ENCODE measurements at places on chromosomes 6 and 20.

GRCh38 chr6:83192456-83192855, 609 bp downstream of the PGM3 start:
- DNase-seq = peak; percentile 30

- no peak for DNase-seq
Observed at GRCh38 chr20:62822239-62822787, 5.5 kb downstream of the COL9A3 start.

DNA sequence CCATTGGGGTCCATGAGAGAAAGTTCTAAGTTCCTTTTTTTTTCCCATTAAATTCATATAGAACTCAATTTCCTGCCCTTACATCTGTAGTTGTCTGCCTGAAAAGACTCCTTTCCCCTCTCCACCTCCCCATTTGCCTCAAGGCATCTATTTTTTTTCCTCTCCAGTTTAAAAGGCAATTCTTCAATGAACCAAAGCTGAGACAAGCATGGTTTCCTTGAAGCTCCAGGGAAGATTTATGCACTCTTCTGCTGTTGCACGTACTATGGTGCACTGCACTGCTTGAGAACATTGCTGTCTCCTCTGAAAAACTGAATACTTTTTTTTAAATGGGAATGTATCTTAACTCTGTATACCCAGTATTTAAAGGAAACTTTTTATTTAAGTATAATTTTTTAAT, 465.2 kb downstream of the CD83 start:
- no peak for DNase-seq

GRCh38 chr6:134464690-134465411, 146.9 kb upstream of the SGK1 start:
- peak; percentile 81 for DNase-seq

- DNase-seq = peak; percentile 70
Observed at GRCh38 chr6:13462458-13463327, 24.7 kb downstream of the GFOD1 start.

DNA sequence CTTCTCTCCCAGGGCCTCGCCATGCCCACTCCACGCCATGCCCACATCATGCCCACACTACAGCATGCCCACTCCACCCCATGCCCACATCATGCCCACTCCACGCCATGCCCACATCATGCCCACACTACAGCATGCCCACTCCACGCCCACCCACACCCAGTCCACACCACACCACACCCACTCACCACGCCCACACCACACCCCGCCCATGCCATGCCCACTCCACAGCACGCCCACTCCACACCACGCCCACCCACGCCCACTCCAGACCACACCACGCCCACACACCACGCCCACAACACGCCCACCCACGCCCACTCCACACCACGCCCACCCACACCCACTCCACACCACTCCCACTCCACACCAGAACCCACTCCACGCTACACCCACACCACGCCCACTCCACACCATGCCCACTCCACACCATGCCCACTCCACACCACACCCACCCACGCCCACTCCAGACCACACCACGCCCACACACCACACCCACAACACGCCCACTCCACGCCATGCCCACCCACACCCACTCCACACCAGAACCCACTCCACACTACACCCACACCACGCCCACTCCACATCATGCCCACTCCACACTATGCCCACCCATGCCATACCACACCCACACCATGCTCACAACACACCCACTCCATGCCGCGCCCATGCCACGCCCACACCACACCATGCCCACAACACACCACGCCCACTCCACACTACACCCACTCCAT, 88.6 kb downstream of the ERMARD start:
- DNase-seq = no peak

GRCh38 chr6:64955435-64955848, 751.6 kb downstream of the EYS start:
- DNase-seq = no peak

- peak; percentile 95 for DNase-seq
Observed at GRCh38 chr6:142013287-142013686, 119.4 kb upstream of the GJE1 start.

- DNase-seq = no peak
Observed at GRCh38 chr6:24448396-24448795, 41.0 kb downstream of the GPLD1 start.

DNA sequence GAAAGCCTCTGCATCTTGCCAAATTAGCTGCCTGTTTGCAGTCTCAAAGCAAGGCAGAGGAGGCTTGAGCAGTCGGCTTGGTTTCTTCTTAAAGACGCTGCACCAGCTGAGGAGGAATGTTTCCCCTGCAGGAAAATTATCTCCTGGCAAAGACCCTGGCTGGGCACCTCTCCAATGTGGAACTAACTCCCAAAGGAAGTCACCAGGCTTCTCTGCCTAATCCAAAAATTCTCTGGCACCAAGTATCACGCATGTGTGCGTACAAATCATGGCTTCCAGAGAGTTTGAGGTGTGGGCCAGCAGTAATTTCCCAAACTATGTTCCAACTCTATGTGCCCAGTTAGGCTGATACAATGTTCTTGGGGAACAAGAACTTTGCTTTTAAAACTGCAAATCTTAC, 176.2 kb downstream of the KIF16B start:
- peak; percentile 7 for DNase-seq

- no peak for DNase-seq
Observed at GRCh38 chr6:147467428-147467827, 41.1 kb upstream of the SAMD5 start.

GRCh38 chr20:2314759-2315439, 19.1 kb downstream of the TGM3 start:
- DNase-seq = peak; percentile 89

GRCh38 chr20:15033891-15034290, 696.5 kb upstream of the FLRT3 start:
- DNase-seq = no peak

DNA sequence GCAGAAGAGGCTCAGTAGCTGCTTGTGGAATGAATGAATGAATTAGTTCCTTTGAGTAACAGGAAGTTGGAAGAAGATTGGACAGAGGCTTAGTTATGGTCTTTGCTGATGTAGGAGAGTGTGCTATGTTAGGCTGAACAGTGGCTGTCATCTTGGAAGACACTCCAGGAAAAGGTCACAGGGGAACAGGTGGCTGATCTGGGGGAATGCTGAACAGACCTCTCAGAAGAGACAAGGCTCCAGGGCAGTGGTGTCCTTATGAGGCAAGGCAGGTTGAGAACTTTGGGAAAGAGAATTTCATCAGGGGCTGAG, 62.3 kb downstream of the UTRN start:
- DNase-seq = no peak

- DNase-seq = peak; percentile 15
Observed at GRCh38 chr6:130967502-130968445, 95.3 kb downstream of the EPB41L2 start.

GRCh38 chr6:167581637-167582036, 245.1 kb upstream of the AFDN start:
- DNase-seq = no peak

- DNase-seq = peak; percentile 31
Observed at GRCh38 chr20:50729901-50730764, 1.2 kb upstream of the PARD6B start.

- DNase-seq = no peak
Observed at GRCh38 chr6:29490552-29490951, 2.8 kb upstream of the MAS1L start.

DNA sequence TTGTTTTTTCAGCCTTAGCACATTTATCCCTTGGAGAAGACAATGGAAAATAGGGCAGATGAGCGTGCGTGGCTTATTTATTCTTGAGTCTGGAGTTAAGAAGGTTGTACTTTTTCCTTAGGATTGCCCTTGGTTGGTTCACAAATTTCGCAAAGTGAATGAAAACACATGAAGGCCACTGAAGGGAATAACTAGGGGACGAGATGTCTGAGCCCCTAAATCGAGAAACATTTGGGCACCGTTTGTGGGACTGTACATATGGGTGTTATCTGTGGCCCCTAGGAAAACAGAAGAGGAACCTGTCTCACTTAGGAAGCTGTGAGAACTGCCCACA, 19.4 kb upstream of the TRIM27 start:
- DNase-seq = no peak

DNA sequence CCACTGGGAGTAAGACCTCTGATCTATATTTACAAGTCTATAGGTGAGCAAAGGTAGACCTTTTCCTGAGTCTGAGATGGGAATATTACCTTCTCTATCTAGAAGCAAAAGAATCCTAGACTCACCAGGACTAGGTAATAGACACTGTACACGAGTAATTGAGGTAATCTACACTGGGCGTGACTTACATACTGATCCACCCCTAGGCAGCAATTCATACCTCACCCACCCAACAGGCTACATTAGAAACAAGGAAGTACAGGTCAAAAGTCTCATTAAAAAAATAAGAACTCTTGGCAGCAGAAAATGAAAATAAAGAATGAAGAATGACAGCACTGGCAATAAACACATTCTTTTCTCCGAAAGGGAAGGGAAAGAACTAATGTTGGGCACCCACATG, 7.6 kb downstream of the CSNK2A1 start:
- no peak for DNase-seq

GRCh38 chr6:123928529-123928928, 124.9 kb downstream of the NKAIN2 start:
- peak; percentile 3 for DNase-seq

DNA sequence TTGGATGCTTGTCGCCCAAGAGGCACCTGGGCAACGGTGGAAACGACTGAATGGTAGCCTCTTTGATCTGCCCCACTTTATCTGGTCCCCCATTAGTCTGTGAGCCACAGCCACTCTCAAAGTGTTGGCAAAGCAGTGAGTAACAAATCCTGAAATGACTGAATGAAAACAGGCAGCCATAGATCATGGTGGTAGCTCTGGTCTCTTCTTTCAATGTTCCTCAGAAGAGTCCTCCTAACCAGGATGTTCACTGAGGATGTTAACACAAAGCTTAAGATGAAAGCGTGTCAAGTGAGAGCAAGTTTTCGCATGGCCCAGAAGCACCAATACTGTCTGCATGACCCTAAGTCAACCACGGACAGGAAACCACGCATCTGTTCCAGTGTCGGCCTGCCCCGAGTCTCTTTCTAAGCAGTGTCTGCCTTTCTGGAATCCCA, 107.3 kb downstream of the IRF4 start:
- DNase-seq = no peak

- DNase-seq = no peak
Observed at GRCh38 chr6:68726337-68726736, 91.3 kb downstream of the ADGRB3 start.

- no peak for DNase-seq
Observed at GRCh38 chr20:36467076-36467999, 74.0 kb upstream of the MYL9 start.

DNA sequence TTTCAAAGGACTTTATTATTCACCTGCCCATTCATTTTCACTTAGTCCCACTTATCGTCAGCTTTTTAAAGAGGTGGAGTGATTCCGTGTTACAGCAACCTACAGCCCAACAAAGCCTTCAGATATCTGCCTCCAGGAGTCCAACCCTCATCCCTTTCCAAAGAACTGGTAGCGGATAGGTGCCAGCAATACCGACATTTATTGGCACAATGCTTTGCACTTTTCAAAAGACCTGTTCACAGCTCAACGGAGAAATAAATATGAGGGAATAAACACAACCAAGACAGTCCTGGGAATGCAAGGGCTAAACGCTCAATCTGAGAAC, 819 bp upstream of the MTRF1L start:
- DNase-seq = peak; percentile 10

- DNase-seq = no peak
Observed at GRCh38 chr6:168293636-168294530, 25.7 kb downstream of the DACT2 start.

DNA sequence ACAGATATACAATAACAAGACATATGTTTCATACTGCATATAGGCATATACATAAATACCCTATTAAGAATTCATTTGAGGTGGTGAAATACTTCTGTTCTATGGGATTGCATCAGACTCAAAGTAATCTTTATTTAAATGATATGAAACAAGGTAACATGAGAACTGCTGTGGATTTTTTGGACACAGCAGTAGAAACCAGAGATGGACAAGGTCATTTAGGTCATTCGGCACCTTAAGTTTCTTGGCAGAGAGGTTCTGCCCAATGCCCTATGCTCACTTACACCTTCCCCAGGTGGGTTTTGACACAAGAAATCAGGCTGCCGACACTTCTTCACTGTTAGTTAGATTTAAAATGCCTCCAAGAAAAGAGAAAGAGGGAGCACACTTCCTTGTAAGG, 43.9 kb upstream of the RBM24 start:
- DNase-seq = no peak

DNA sequence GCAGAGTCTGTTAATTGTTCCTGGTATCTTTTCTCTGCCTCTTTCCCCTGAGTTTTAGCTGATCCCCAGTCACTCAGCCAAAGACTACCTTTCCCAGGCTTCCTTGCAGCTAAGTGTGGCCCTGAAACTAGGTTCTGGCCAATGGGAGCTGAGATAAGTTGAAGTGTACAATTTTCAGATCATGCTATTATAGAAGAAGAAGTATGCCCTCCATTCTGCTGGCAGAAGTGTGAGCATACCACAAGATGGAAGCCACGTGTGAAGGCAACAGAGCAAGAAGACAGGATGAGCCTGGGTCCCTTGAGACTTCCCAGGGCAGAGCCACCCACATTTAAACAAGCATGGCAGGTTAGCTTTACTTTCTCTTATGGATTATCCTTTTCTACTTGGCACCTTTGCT, 273.2 kb downstream of the HIVEP2 start:
- no peak for DNase-seq

DNA sequence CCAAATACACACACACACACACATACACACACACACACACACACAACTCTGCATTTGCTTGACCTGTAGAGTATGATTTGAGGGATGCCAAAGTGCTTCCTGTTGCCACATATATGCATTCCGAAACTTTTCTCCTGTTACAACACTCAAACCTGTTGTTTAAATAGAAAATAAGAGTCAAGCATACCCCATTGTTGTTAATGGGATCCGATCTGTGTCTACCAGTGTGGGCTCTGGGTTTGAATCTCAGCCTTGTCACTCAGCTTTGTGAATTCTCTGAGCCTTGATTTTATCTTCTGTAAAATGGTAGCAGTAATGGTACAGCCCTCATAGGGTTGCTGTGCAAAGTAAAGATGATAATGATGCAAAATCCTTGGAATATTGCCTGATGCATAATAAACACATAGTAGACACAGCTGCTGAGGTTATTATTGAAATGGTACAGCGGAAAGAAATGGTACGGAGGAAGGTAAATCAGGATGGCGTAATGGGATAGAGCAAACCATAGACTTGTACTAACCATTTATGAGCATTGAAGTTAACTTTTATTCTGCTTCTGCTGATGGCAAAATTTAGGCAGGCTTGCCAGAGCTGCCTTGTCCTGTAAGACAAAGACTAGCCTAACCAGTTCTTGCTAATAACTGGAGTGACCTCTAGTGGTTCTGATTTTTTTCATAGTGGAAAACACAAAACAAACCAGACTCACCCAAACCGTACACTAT, 113.5 kb upstream of the PHACTR1 start:
- peak; percentile 72 for DNase-seq

DNA sequence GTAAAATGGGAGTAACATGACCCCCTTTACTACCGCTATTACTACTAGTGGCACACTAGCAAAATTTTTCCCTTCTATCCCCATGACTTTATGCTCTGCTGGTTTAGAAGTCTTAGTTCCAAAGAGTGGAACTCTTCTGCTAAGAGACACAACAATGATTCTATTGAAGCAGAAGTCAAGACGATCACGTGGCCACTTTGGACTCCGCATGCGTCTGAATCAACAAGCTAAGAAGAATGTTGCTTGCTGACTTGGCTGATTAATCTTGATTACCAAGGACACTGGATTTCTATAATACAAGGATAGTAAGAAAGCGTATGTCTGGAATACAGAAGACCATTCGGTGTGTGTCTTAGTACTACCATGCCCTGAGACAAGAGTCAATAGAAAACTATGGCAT, 244.7 kb upstream of the BTBD3 start:
- DNase-seq = no peak

- no peak for DNase-seq
Observed at GRCh38 chr20:62827311-62828038, 10.6 kb downstream of the COL9A3 start.
